ENCODE measurements at places on chromosomes 6 and 20.

GRCh38 chr20:13545790-13546189 is 92.9 kb downstream of the TASP1 start:
- no peak for DNase-seq

- DNase-seq: no peak
Measured at GRCh38 chr6:126546541-126547120, 206.7 kb downstream of the CENPW start.

- DNase-seq: no peak
Measured at GRCh38 chr6:134729561-134729960, 220.3 kb downstream of the ALDH8A1 start.

GRCh38 chr6:6395581-6396197 is 75.2 kb upstream of the F13A1 start:
- peak; percentile 32 for DNase-seq

- DNase-seq: no peak
Measured at GRCh38 chr6:165118736-165119135, 190.7 kb downstream of the C6orf118 start.

- DNase-seq: no peak
Measured at GRCh38 chr6:117078624-117079023, 186.7 kb upstream of the VGLL2 start.

- DNase-seq: no peak
Measured at GRCh38 chr6:116011520-116011919, 49.2 kb downstream of the FRK start.

- peak; percentile 49 for DNase-seq
Measured at GRCh38 chr20:47334022-47334551, 22.4 kb downstream of the ZMYND8 start.

- no peak for DNase-seq
Measured at GRCh38 chr20:23412026-23412425, 9.3 kb downstream of the NAPB start.

- peak; percentile 94 for DNase-seq
Measured at GRCh38 chr20:38167851-38168760, 3.0 kb upstream of the TGM2 start.

GRCh38 chr6:170225852-170226417 is 64.9 kb downstream of the DLL1 start:
- no peak for DNase-seq

GRCh38 chr6:143160439-143161220 is 99.9 kb downstream of the AIG1 start:
- peak; percentile 63 for DNase-seq

- no peak for DNase-seq
Measured at GRCh38 chr6:150004101-150004782, 21.1 kb downstream of the RAET1L start.

DNA sequence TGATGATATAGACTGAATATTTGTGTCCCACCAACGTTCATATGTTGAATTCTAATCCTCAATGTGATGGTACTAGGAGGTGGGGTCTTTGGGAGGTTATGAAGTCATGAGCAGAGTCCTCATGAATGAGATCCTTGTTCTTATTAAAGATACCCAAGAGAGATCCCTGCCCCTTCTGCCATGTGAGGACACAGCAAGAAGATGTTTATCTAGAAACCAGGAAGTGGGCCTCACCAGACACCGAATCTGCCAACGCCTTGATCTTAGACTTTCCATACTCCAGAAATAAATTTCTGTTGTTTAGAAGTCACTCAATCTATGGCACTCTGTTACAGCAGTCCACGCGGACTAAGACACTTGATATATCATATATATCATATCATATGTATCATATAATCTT is 67.7 kb upstream of the GCM1 start:
- DNase-seq: no peak

GRCh38 chr6:26404546-26404945 is 2.5 kb downstream of the BTN3A1 start:
- DNase-seq: no peak

DNA sequence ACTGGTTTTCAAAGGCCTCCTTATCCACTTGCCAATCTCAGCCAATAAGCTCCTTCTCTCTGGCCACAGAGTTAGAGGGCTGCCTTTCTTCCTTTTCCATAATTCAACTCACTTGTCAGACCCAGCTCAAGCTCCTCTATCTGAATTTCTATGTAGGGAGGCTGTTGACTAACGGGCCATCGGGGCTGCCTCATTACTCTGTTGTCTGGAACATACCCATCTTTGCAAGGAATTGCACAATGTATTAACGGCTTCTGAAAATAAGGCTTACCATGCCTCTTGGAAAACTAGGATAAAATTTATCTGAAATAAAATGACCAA is 28.5 kb upstream of the KIF6 start:
- DNase-seq: no peak

GRCh38 chr6:110198561-110198960 is 18.3 kb downstream of the CDC40 start:
- DNase-seq: no peak
